ENCODE measurements at places on chromosomes 2 and 18.

DNA sequence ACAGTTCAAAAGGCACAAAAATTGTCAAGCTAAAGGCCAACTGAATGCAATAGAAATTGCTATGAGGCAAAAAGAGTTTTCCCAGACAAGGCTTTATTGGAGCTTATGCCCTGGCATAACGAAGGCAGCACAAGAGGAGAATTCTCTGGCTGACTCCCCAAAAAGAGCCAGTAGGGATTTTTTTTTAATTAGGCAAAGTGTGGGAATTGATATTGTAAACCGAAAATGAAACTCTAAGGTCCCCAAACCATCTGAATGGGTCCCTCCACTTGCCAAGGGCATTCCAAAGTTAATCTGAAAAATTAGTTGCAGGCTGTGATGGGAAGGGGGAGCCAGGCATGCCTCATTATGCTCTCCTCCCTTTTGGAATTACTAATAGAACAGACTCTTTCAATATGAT lies 118.9 kb downstream of the SPOPL start:
- no peak for DNase-seq

DNA sequence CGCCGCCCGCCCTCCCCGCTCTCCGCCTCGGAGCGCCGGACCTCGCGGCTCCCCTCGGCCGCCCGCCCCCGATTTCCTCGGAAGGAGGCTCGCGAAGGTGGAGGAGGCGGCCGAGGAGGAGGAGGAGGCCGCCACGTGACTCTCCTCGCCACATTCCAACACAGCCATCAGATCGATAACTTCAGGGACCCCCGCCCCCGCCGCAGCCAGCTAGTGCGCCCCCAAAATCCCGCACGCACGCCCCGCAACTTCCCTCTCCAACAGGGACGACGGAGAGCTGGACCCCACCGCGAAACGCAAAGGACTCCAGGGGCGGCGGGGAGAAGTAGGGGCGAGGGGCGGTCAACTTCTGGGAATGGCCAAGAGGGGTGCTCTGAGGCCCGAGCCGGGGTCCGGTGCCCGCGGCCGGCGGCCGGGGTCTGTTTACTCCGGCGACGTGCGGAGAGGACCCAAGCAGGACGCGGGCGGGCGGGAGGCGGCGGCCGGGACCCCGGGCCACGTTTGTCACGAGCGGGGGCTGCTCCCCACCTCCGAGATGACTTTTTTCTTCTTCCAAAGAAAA lies 2.0 kb downstream of the ZNF521 start:
- no peak for DNase-seq

DNA sequence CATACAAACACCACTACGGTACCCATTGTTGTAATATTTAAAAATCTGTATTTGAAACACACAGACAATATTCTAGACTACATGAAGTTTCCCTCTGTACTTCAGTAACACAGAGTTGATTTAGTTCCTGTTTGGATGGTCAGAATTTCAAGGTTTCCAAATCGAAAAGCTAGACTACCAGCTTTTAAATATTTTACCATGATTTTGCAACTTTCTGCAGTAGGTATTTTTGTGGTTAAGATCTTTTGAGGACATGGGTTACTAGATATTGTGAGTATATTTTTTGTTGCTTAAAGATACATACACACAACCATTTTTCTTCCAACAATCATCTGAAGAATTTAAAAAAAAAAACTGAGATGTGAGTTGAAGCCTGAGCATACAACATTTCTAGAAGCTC lies 10.9 kb downstream of the SERPINB5 start:
- DNase-seq, result no peak

DNA sequence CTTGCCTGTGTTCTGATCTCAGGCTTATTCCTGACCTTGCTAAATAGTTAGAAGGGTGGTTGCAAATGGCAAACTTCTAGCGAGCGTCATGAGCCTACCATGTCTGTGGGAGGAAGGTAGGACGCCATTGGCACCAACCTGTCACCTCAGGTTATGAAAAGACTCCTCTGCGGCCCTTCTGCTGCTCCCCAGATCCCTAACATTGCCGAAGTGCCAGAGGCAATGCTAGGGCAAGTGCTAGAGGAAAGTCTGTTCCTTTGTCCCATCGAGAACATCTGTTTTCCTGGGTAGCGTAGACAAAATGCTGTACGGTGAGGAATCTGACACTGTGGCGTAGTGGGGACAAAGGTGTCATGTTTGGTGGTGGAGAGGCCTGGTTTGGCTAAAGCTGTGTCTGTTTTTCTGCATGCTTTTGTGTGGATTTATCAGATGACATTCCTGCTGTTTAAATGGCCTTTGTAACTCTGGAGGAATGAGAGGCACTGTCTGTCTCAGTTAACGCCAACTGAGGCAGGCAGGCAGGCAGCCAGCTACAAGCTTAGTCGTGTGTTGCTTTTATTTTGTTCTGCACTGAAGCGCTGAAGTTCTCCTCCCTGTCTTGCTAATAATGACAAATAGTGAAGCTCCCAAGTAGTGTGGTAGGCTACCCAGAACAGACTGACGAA lies 94.1 kb downstream of the PRPF40A start:
- DNase-seq, result no peak

DNA sequence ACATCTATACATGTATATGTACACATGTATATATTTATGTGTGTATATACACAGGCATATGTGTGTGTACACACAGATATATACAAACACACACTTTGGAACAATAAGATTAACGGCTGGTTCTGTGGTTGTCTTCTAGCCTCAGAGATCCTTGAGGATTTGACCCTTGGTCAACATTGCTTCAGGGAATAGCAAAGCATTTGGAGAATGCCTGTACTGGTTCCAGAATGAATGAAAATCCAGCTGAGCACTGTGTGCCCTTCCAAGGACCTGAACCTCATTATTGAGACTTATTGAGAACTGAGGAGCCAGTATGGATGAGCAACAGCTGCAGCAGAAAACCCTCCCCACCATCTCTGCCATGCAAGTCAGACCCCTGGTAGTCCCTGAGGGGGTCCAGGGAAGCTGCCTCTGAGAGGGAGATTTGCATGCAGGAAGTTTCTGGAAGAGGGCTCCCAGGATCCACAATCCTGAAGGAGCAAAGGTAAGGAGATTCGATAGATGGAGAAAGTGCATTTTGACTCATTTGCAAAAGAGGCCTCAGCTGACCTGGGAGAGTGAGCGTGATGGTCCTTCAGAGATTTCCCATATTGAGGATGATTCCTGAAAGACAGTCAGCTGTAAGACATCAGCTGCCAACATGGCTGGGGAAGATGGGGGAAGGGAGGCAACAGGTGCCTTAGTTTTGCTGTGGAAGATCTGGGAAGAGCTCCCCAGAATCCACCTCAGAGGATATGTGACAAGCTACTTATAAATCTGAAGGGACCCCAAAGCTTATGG lies 166.6 kb upstream of the NCKAP5 start:
- no peak for DNase-seq

GRCh38 chr18:35386600-35387100 lies 9.5 kb upstream of the ZNF396 start:
- no peak for DNase-seq

GRCh38 chr2:66872081-66872985 lies 437.4 kb downstream of the MEIS1 start:
- DNase-seq, result no peak

DNA sequence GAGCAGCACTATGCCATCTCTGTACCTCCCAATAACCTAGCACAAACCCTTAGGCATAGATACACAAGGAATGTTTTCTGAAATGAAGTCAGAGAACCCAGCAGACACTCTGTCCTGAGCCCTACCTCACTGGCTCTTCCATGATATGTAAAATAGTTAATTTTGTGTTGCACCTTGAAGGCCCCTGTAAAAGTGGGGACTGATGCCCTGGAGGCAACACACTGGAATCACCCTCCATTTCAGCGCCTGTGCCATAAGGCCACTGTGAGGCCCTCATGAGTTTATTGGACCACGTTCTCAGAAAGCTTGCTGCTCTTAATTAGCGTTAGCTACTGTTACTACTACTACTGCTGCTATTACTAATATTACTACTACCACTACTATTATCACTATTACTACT lies 670.1 kb upstream of the SOX11 start:
- DNase-seq, result no peak

GRCh38 chr2:20067992-20068584 lies 16.7 kb upstream of the LAPTM4A start:
- no peak for DNase-seq

- no peak for DNase-seq
These were observed 58.1 kb downstream of the CLASP1 start for GRCh38 chr2:121591199-121591598.

GRCh38 chr2:172427990-172428831 lies 825 bp downstream of the ITGA6 start:
- DNase-seq, result peak; percentile 32

- no peak for DNase-seq
These were observed 48.3 kb downstream of the ALPK2 start for GRCh38 chr18:58580623-58581022.

DNA sequence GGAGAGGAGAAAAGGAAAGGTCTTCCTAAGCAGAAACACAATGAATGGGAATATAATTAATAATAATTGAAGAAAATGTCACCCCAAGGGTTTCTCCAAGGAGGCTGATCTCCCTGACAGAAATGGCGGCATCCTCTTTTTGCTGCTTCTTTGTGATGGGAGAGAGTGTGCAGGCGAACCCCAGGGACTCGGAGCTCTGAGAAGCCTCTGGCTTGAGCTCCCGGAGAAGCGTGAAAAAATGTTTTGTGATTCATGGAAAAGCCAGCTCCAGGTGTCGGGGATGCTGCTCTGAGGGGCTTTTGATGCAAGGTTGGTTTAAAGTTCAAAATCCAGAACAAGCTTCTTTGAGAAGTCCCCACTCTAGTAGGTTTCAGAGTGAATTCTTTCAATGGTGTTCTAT lies 91.0 kb downstream of the VWA3B start:
- no peak for DNase-seq

DNA sequence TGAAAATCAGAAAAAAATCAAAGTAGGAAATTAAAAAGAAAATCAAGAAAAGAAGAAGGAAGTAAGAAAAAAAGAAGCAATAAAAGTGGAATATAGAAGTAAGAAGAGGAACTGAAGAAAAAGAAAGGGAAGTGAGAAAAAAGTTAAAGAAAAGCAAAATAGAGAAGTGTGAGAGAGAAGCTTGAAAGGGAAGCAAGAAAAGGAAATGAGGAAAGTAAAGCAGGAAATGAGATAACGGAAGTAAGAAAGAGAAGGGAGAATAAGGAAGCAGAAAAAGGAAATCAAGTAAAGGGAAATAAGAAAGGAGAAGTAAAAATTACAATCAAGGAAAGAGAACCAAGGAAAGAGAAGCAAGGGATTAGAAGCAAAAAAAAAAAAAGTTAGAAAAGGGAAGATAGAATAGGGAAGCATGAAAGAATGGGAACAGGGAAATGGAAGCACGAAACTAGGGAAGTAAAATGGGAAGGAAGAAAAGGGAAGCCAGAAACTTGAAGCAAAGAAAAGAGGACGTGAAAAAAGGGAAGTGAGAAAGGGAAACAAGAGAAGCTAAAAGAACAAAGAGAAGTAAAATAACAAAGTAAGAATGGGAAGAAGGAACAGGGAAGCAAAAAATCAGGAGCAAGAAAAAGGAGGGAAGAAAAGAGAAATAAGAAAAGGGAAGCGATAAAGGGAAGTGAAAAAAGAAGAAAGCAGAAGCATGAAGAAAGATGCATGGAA lies 243.3 kb upstream of the NCKAP5 start:
- DNase-seq, result no peak

DNA sequence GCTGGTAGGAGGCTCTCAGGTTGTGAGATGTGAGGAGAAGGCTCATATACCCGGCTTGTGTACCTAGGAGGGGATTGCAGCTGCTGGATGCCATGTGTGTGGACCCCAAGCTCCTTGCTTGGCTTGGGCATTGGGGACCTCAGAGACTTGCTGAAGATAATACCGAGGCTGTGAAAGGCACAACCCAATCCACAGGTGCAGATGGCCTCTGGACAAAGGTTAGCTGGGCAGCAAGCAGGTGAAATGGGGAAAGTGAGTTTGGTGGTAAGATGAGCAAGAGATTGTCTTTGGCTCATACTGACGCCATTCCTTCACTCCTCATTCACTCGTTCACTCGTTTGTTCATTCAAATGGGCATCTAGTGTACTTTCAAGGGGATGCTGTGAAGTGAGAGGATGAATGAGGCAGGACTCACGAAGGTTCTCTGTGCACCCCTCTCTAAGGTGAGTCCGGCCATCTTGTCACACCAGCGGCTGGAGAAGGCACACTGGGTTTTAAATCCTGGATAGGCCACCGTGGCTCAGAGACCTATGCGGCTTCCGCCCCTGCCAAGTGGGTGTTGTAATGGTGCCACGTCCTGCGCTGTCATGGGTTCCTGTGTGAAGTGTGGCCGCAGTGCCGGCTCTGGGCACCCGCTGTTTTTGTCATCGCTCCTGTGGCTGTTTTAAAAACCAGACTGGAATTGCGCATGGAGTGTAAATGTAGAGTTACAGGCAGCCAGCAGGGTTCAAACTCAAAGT lies 13.7 kb downstream of the FBLN7 start:
- DNase-seq, result no peak

- no peak for DNase-seq
These were observed 12.8 kb upstream of the IHH start for GRCh38 chr2:219073413-219074129.

DNA sequence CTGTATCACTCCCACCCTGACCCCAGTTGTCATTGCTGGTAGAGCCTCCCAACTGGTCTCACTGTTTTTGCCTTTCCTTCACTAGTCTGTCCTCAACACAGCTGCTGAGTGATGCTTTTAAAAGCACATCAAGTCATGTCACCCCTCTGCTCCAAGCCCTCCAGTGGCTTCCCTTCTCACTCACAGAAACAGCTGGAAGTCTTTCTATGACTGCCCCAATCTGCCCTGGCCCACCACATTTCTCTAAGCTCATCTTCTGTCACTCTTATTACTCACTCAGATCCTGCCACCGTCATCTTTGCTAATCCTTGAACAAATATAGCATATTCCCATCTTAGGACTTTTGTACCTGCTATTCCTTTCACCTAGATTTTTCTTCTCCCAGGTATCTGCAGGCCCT lies 242.6 kb upstream of the RBBP8 start:
- DNase-seq, result no peak

DNA sequence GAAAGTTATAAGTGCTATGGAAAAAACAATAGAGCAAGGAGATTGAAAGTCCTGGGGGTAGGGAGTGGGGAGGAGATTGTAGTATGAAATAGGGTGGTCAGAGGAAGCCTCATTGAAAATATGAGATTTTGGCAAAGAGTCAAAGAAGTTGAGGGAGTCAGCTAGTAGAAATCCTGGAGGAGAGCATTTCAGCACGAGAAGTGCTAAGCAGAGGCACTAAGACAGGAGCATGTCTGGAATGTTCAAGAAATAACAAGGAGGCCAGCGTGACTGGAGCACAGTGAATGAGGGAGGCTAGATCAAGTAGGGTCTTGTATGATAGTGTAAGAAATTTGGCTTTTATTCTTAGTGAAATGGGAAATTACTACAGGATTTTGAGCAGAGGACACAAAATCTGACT lies 2.1 kb upstream of the TSPYL6 start:
- DNase-seq, result no peak

All from stimulated activated CD8-positive, alpha-beta memory T cell treated with anti-CD3 and anti-CD28 coated beads, Interleukin-15, amount 100 ng/mL, for 4 hours (primary cell).